Lower lobe of right lung (tissue), 2 donors: ENCODE measurements at places on chromosomes 2 and 18. TPM values are rescaled to one million over a fixed set of nuclear protein-coding genes. Genes with fewer than 3 reads are reported as not detected.

Gene SERPINB10
- total RNA-seq: not detected

Gene UPP2
- total RNA-seq: not detected

Gene HOXD12
- not detected for total RNA-seq

Gene ABCA12
- not detected for total RNA-seq

Gene DAPL1
- total RNA-seq: not detected

Gene UGT1A10
- not detected for total RNA-seq

Gene IL37
- total RNA-seq: not detected

Gene RGPD5
- 84.4 TPM for total RNA-seq

Gene IL36RN
- total RNA-seq: not detected

Gene GPR17
- 0.18 TPM for total RNA-seq

Gene SLC9A4
- not detected for total RNA-seq

Gene EFEMP1
- total RNA-seq: 219 TPM

Gene HOXD11
- total RNA-seq: not detected

Gene VIL1
- 0.41 TPM for total RNA-seq

Gene CLK1
- 132 TPM for total RNA-seq

Gene RUFY4
- not detected for total RNA-seq

Gene CXCR1
- total RNA-seq: 10.4 TPM

Gene PKDCC
- 65.8 TPM for total RNA-seq

Gene SLC5A7
- total RNA-seq: 0.30 TPM

Gene RETSAT
- total RNA-seq: 55.5 TPM

Gene VSNL1
- 1.6 TPM for total RNA-seq

Gene CNRIP1
- 20.8 TPM for total RNA-seq

Gene PPP1R1C
- 2.9 TPM for total RNA-seq

Gene SLC8A1
- total RNA-seq: 58.5 TPM

Gene SGPP2
- 23.9 TPM for total RNA-seq

Gene OTX1
- total RNA-seq: 0.27 TPM

Gene SCN7A
- 69.0 TPM for total RNA-seq

Gene KIF5C
- 0.47 TPM for total RNA-seq

Gene SCN2A
- total RNA-seq: 0.35 TPM

Gene RAB1A
- 145 TPM for total RNA-seq

Gene CCBE1
- 14.0 TPM for total RNA-seq

Gene SLC16A14
- 2.2 TPM for total RNA-seq

Gene RGPD3
- 0.21 TPM for total RNA-seq

Gene HDLBP
- total RNA-seq: 387 TPM

Gene KRTCAP3
- 18.8 TPM for total RNA-seq

Gene PCARE
- 0.95 TPM for total RNA-seq

Gene IL36G
- not detected for total RNA-seq

Gene CYS1
- 2.6 TPM for total RNA-seq

Gene KLHL30
- total RNA-seq: 0.71 TPM

Gene TTN
- 40.3 TPM for total RNA-seq

Gene TUBA4B
- total RNA-seq: 3.5 TPM

Gene STARD6
- not detected for total RNA-seq

Gene HOXD8
- 2.3 TPM for total RNA-seq

Gene RNU2-63P
- total RNA-seq: not detected

Gene NGEF
- 1.7 TPM for total RNA-seq

Gene MBP
- 90.6 TPM for total RNA-seq

Gene ZEB2
- total RNA-seq: 220 TPM

Gene PAIP2B
- total RNA-seq: 7.7 TPM

Gene RFX8
- total RNA-seq: not detected

Gene ZC3H15
- total RNA-seq: 44.2 TPM

Gene PTPRN
- total RNA-seq: not detected

Gene RAB6C
- not detected for total RNA-seq

Gene ANTXR1
- 54.3 TPM for total RNA-seq

Gene TUBA3E
- total RNA-seq: not detected

Gene MYO7B
- 5.2 TPM for total RNA-seq
